ENCODE measurements at places on chromosomes 4 and X.

- DNase-seq = no peak
These were observed 249.6 kb downstream of the SNCA start for GRCh38 chr4:89587364-89587763.

- DNase-seq = peak; percentile 49
These were observed 34.2 kb downstream of the RAI2 start for GRCh38 chrX:17826609-17827496.

- peak; percentile 21 for DNase-seq
These were observed 7.4 kb downstream of the PCDH18 start for GRCh38 chr4:137524725-137525369.

GRCh38 chr4:183106839-183107238 lies 7.8 kb downstream of the WWC2 start:
- no peak for DNase-seq

DNA sequence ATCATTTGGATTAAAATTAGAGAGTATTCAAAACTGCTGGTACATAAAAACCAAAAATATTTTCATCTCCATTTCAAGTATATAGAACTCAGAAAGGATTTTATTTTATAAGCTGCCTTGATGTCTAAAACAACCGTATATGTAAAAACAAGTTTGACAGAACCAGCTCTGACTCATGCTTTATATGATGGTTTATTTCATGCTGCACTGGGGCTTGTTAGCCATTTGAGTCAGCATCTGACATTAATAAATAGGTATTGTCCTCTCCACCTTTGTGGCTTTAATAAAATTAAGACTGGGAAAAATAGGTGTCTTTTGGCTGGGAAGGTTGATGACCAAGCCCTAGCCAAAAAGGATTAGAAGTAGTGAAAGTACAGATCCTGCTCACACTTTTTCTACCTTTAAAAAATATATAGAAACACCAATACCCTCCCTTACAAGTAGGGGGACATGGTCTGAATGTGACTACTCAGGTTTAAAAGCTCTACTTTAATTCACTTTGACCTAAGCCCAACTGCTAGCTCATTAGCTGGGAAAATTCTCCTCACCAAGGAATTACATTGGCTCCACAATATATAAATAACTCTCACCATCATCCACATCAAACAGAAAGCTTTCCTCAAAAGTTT lies 228.1 kb downstream of the ADAMTS3 start:
- DNase-seq = no peak

- no peak for DNase-seq
These were observed 51.5 kb upstream of the TRPC3 start for GRCh38 chr4:122003335-122003734.

- DNase-seq = no peak
These were observed 47.8 kb upstream of the C4orf50 start for GRCh38 chr4:6065934-6066590.

DNA sequence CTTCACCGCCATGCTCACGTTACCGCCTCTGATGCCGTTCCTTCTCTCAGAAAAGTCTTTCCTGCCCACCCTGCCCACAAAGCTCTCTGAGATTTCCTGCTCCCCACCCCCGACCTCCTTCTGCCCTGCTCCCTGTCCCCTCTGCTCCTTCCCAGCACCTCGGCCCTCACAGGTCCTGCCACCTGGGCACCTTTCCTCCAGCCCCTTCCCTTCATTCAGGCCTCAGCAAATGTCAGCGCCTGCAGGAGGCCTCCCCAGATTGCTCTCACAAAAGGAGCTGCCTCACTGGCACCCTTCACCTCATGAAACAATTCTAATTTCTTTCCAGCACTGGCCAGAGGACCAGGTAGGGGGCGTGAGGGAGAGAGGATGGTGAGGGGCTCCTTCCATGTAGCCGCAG lies 33.6 kb upstream of the MXD4 start:
- no peak for DNase-seq

GRCh38 chr4:85005865-85006377 lies 39.4 kb upstream of the WDFY3 start:
- DNase-seq = peak; percentile 67

DNA sequence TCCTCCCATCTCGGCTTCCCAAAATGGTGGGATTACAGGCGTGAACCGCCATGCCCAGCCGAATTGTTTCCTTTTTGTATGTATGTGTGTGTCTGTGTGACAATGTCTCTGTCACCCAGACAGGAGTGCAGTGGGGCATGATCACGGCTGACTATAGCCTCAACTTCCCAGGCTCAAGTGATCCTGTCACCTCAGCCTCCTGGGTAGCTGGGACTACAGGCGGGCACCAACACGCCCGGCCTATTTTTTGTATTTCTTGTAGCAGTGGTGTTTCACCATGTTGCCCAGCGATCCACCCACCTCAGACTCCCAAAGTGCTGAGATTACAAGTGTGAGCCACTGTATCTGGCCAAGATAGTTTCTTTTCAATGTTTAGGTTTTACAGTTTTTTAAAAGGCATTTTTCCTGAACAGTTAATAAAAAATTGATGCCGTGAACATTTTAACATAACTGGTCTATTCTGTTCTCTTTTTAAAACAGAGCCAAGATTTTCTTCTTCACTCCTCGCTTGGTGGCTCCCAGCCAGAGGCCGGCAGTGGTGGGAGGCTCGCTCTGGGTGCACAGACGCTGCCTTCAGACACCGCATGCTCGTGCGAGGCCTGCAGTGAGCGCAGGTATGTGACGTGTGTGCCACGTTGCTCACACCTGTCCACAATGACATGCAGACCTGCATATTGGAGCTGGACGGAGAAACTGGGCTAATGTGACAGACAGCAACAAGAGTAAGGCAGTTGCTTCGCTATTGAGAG lies 88.5 kb downstream of the FAM193A start:
- DNase-seq = no peak

GRCh38 chrX:15721911-15722310 lies 16.2 kb upstream of the CA5B start:
- no peak for DNase-seq

DNA sequence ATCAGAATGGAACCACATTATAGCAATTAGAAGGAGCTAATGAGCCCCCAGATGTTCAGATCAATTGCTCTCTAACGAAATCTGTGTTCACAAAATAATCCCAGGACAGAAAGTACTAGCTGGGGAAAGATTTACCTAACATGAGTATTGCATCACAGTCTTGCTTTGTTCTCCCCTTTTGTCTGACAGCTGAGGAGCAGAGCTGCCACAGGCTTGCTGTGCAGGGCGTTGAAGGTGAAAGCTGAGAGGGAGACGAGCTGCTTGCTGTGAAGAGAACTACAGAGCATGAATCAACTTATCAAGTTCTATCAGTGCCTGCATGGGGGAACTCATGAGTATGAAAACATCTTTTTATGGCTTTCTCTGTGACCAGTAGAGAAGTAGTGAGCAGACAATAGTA lies 441.2 kb downstream of the CENPC start:
- no peak for DNase-seq

DNA sequence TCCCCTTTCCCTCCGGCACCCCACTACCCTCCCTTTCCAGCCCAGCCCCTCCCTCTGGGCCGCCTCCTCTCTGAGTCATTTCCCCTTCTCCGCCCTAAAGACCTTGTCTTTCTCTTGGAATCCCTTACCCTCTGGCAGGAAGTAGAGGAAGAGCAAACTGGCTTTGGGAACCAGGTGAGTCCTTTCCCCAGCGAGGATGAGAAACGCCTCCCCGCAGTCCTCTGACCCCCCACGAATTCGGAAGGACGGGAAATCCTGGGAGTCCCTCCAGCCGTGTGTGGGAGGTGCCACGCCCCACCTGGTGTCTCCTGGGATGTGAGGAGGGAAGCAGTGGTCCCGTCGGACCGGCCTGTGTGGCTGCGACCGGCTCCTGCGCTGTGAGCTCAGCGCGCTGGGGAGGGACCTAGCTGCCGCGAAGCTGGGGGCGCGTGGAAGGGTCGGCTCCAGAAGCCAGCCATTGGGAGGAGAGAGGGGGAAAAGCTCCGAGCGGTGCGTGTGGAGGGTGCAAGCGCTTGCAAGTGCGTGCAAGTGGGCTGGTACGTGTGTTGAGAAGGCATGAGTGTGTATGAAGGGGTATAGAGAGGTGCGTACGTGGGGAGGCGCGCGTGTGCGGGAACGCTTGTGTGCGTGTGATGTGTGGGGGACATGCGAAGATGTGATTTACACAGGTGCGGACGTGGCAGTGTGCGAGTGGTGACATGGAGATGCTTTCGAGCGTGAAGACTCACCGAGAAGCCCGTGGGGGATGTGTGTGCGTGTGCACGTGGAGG lies 46.3 kb downstream of the TEX13B start:
- DNase-seq = no peak

GRCh38 chr4:1685235-1686150 lies 1.4 kb upstream of the FAM53A start:
- no peak for DNase-seq

GRCh38 chr4:143241892-143242291 lies 57.2 kb downstream of the USP38 start:
- no peak for DNase-seq

GRCh38 chr4:164313853-164314252 lies 440.1 kb upstream of the SMIM31 start:
- no peak for DNase-seq

DNA sequence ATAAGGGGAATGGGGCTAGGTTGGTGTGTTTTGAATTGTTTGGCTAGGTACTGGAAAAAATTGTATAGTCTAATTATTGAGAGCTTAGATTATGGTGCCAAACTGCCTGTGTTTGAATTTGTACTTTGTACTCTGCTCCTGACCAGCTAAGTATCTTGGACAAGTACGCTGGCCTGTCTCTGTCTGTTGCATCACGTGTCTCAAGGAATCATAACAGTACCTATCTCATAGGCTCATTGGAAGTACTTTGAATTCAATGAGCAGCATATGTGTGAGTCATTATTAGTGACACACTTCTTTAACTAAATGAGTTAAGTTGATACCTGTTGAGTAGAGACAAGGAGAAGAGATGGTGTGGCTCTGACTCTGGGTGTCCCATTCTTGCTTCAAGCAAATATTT lies 69.5 kb upstream of the MND1 start:
- no peak for DNase-seq

DNA sequence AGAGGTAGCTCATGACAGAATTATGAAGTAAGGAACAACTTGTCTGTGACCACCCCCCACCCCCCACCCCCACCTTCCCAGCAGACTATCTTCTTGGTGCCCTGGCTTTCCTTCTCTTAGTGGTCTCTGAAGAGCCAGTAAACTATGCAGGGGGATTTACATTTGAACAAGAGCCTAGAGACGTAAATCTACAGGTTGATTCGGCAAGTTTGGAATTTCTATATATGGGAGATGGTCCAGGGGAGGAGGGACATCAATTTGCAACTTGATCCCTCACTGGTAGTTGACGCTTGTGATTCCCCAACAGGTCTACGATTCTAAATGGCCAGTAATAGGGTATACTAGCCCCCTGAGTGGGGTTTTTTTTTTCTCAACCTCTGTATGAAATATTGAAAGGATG lies 36.7 kb downstream of the IL13RA1 start:
- DNase-seq = no peak

- no peak for DNase-seq
These were observed 185.5 kb upstream of the RBPJ start for GRCh38 chr4:26135331-26135730.

GRCh38 chrX:46180258-46180687 lies 364.9 kb downstream of the ZNF674 start:
- DNase-seq = peak; percentile 78

- no peak for DNase-seq
These were observed 14.2 kb downstream of the CXCR3 start for GRCh38 chrX:71604141-71604540.

- no peak for DNase-seq
These were observed at the start of gene RIBC1 for GRCh38 chrX:53422861-53423306. RIBC1 (plus strand) TSS chrX:53422873; CDS start chrX:53426277, 3,404 bp downstream.

DNA sequence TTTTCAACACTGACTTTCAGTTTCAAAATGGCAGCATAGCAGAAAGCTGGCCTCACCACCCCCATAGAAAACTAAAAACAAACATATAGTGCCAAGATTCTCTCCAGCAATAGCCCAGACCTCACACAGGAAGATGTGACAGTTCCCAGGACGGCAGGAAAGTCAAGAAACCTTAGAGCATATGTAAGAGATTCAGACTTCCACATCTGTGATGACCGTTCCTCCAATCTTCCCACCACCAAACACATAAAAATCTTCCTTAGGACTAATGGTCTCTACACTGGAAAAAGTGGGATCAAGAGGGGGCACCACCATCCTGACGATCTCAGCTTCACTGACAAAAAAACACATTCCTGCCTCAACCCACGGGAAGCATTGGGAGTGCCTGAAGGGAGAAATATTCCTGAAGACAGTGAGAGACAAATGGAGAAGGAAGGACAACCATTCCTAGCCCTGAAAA lies 134.1 kb upstream of the CPXCR1 start:
- DNase-seq = no peak

- no peak for DNase-seq
These were observed 127.9 kb downstream of the OR13H1 start for GRCh38 chrX:131671735-131672134.

DNA sequence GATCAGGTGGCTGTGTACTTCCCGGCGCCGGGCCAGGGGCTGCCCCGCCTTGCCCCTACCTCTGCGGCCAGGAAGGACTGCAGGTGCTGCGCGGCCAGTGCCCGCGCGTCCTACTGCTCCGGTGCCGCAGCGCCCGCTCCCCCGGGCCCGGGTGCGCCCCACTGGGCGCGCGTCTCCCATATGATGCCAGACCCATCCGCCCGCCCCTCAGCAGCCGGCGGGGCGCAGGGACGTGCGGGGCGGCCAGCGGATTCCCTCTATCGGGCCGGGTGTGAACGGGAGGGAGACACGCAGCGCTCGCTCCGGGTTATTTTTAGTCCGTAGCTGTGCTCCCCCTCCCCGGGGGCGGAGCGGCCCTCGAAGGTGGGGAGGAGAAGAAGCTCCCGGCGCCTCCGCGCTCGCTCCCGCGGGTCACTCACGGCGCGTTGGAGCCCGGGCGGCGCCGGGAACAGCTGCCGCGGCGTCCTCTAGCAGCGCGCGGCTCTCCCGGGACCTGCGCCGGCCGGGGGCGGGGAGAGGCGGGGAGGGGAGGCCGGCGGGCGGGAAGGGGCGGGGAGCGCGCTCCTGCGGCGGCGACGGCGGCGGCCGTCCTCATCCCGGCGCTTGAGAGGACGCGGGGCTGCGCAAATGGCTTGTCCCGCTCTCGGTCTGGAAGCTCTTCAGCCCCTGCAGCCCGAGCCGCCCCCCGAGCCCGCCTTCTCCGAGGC lies 103.6 kb downstream of the UCHL1 start:
- peak; percentile 78 for DNase-seq

- DNase-seq = no peak
These were observed 59.3 kb downstream of the SHROOM2 start for GRCh38 chrX:9845578-9845952.

DNA sequence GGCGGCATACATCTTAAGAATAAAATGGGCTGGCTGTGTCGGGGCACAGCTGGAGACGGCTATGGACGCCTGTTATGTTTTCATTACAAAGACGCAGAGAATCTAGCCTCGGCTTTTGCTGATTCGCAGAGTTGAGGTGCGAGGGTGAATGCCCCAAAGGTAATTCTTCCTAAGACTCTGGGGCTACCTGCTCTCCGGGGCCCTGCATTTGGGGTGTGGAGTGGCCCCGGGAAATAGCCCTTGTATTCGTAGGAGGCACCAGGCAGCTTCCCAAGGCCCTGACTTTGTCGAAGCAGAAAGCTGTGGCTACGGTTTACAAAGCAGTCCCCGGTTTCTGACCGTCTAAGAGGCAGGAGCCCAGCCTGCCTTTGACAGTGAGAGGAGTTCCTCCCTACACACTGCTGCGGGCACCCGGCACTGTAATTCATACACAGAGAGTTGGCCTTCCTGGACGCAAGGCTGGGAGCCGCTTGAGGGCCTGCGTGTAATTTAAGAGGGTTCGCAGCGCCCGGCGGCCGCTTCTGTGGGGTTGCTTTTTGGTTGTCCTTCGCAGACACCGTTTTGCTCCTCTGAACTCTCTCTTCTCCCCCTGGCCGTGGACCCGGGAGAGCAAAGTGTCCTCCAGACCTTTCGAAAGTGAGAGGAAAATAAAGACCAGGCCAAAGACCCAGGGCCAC lies 1.9 kb downstream of the SHOX start:
- DNase-seq = no peak

GRCh38 chr4:113620032-113620431 lies 141.5 kb downstream of the CAMK2D start:
- no peak for DNase-seq

Data from MG63 (cell line).